ENCODE measurements at places on chromosomes 11 and 22.

GRCh38 chr11:6197466-6198200, 1.4 kb upstream of the OR52W1 start:
- no peak for DNase-seq

DNA sequence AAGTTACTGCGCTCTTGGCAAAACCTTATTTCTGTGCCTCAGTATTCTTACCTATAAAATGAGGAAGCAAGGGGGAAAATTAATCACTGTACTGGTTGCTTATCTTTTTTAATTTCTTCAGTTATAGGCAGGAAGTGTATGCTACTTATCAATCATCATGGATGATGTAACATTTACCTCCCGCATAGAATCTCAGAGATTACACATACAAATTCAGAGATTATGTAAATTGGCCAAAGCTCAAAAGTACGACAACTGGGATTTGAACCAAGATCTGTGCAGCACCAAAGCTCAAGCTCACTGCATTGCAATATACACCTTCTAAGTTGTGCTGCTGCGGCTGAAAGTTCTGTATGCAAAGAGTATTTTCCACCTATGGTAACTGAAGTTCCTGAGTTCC, 83.0 kb downstream of the PDHX start:
- DNase-seq: no peak

DNA sequence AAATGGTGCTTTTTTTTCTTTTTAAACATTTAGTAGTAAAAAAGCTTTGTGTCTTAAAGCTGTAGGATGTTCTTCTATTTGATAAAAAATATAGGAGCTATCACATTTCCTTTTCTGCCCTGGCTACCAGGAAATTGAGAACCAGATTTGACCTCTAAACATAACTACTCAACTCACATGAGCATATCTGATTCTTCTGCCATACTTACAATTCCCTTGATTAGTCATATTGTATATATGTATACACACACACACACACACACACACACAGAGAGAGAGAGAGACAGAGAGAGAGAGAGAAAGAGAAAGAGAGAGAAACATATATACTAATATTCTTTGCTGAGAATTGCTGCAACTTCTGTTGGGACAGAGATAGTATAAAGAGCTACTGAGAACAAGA, 23.0 kb upstream of the GDPD4 start:
- DNase-seq: no peak

- DNase-seq: peak; percentile 51
Observed at GRCh38 chr11:17277024-17277584, 565 bp downstream of the NUCB2 start.

DNA sequence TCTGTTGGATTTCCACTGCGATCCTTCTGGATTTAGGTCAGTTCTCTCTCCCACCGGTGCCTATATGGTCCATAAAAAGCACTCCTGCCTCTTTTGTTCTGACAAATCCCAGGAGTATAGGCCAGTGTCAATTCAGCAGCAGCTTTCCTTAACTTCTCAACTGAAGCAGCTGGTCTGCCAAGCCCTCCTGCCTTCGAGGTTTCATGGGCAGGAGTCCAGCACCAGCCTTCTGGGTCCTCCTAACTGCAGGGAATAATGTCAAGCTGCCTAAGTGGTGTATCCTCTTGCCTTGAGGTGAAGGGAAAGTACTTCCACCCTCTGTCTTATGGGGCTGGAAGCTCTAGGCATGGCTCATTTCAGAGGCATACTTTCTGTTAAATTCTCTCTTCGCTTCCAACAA, 149.4 kb upstream of the NCAM1 start:
- no peak for DNase-seq

DNA sequence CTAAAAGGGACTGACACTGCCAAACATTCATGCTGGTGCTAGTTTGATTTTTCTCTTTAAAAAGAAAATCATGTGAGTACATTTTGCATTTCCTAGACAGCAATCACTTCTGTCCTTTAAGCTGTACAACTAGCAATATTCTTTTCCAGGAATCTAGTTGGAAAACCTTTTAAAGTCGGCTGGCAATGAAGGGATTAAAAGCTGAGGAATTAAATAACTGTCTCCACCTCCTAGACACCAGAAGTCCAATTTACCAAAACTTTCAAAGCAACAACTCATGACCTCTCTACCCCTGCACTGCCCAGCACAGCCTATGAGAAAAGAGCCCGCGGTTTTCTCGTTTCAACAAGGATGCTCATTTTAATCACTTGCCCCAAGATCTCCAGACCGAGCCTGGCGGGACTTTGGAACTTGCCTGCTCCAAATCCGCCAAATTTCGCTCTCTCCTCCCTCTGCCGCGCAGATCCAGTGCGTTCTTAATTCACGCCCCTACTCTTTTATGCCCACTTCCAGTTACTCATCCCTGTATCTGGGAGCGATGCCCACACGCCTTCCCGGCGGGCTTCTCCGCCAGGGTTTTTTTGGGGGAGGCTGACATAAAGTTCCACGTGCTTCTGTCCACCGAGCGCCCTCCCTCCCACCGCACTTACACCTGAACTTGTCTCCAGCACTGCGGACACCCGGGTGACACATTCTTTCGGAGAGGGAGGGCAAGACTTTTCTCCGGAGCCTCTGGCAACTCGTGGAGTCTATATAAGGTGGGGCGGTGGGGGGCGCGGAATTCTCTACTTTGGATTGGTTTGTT, 2.5 kb downstream of the MPPED2 start:
- DNase-seq: peak; percentile 31

DNA sequence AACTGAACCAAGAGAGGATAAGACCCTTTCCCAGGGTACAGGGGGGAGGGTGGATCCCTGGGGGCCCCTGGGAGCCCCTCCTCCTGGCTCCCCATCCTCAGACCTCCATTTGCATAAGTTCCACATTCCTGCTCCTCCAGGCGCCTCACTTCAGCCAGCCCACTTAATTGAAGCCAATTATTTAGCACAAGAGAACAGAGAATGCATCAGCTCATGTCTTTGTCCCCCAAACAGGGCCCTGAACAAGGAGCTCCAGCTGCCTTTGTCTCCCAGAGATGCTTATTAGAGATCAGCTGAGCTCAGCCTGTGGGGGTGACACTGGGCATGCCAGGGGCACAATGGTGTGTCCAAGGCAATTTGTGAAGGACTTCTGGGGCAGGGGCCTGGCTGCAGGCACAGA, 89.9 kb upstream of the PRDM11 start:
- DNase-seq: no peak

- DNase-seq: no peak
Observed at GRCh38 chr22:47625531-47626427, 863.3 kb downstream of the TBC1D22A start.

DNA sequence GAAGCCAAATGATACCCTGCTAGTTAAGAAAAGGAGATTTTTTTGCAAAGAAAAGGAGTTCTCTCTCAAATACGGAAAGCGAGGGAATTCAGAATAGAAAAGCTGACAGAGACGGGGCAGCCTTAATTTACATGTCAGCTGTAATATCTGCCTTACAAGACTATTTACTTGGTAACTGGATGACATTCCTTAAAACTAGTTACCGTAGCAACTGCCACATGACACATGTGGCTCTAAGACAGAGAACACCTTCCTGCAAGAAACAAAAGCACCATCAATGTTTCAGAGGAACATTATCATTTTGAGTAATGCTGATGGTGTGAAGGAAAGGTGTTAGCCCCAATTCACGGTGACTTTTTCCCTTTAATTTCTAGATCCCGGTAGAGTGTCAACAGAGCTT, 222.1 kb downstream of the LRRC4C start:
- DNase-seq: no peak

GRCh38 chr11:116457336-116458007, 315.3 kb downstream of the BUD13 start:
- DNase-seq: no peak

- no peak for DNase-seq
Observed at GRCh38 chr11:2475136-2475918, 30.5 kb downstream of the KCNQ1 start.

DNA sequence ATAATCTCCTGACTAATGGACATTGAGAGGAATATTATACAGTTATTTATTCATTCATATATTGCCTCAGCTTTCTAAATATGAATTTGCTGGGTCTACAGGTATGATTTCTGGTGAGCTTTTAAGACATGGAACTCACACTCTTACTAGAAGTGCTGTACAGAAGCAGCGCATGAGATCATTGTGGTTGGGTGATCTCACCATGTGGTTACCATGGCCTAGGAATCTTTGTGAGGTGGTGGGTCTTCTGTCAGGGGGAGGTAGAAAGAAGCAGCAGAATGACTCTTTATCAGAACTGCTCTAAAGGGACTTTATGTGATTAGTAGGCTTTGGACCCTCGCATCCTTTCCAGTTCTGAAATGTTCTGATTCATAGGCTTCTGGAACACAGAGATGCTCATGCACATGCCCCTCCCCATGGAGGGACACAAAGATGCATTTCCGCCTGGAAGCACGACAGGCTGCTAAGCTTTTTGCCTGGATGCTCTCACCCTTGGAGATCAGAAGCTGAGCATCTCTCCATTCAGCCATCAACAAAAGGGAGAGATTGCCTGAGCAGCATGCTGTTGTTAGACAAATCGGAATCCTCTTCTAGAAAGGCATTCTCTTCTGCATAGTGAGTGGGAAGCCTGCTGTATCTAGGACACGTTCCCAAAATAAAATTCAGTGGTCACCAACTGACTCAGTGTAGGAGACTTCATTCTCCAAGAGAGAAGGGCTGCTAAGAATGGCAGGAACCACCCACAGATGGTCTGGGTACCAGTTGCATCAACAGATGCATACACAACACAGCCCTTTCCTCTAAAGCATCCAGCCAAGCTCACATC, 51.3 kb downstream of the KIRREL3 start:
- DNase-seq: no peak

DNA sequence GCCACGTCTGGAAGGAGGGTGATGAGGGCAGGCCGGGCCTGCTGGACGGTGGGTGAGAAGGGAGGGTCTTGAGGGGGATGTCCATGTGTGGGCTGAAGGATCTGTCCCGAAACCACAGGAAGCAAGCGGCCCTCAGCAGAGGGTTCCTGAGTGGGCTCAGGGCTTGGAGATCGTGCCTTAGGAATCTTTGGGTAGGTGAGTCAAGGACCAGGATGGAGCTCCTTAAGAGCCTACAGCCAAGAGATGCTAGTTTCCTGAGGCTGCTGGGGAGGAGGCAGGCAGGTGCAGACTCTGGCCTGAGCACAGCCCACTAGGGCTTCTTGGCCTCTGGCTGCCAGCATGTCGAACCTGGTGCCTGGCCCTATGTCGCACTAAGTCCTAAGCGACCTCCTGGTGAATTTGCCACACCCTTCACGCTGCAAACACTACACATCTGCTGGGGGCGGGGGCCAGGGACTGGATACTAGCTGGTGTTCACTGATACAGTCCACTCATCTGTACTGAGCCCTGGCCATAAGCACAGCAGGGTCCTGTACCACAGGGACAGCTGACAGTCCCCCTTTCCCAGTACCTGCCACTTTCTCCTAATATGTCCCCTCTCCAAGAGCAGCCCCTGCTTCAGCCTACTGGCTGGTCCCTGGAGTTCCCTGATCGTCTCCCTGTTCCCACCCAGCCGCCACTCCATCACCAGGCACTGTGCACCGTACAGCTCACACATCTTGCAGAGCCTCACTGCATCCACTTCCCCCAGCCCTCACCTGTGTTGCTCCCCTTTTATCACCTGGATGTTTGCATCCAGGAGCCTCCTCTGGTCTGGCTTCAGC, 19.5 kb downstream of the GNAZ start:
- DNase-seq: no peak

DNA sequence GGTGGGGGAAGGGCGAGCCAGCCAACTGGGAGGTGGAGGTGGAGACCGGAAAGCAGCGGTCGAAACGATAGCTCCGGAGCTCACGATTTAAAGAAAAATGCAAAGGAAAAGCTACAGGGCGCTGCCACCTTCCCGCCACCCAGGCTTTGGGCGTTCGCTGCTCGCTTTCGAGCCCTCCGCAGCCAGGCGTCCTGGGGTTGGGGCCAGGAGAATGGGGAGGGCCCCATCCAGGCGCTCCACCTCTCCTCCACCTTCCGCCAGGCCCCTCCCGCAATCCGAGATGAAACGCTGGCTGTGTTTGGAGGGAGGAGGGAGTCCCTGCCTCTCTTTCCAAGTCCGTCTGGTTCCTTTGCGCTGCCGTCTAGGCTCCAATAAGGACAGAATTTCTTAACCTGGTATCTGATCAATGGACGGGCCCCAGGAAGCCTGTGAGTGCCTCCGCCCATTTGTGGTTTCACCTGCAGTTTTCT, 483 bp upstream of the ABTB2 start:
- DNase-seq: peak; percentile 48

GRCh38 chr11:74460481-74461154, 6.7 kb downstream of the KCNE3 start:
- no peak for DNase-seq

DNA sequence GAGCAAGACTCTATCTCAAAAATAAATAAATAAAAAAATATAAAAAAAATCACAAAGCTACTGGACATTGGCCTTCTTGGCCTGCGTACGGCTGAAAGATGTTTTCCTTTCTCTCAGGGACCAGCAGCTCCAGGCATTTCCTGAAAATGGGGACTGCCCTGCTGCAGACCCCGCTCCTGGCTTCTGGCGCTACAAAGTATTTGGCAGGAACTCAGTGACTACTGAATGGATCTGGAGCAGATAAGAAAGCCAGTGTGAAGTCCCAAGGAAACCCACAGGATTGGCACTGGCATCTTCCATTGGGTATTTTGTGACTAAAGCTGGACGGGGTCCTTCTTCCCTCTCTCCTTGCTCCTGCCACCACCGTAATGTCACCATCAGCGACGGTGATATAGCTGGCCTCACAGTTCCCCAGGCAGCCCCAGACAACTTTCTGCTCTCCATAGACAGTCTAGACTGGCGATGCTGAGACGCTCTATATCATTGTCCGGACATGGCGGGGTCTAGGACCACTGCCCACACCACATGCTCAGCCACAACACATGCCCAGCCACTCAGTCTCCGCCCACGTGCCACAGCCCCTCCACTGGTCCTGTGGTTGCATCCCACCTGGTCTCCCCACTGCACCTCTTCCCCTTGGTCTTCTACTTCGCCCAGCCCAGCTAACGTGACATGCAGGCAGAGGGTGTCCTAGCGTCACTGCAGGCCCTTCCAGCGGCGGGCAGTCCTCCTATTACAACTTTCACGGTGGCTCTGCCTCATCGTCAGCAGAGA, 22.7 kb upstream of the YPEL1 start:
- no peak for DNase-seq

GRCh38 chr22:33563220-33563964, 356.9 kb downstream of the LARGE1 start:
- DNase-seq: no peak

GRCh38 chr22:24068377-24068680, 57.2 kb downstream of the CABIN1 start:
- DNase-seq: no peak

DNA sequence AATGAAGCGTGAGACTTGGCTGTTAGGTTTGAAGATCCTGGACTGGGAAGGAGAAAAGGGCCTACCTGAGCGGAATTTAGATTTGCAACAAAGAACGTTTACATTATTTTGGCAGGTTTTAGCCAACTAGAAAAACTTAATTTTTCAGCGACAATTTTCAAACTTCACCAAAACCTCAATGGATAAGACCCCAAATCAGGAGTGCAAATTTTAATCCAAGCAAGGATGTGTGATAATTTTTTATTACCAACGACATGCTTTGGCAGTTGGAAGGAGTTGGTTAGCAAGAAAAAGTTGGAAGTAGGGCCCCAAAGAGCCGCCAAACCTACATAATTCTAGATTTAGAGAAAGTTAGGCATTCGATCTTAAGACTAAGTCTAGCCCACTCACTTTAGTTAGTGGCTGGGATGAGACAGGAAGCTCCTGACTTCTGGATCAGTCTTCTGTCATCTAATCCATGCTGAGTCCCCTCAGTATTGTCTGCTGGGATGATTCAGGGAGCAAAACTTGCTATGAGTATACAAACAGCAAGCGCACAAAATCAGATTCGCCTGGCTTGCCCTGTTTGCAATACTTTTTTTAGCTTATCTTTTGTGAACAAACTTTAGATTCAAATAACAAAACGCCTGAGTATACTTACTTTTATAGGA, 787 bp upstream of the RDX start:
- DNase-seq: no peak

- DNase-seq: no peak
Observed at GRCh38 chr22:47277531-47277930, 515.1 kb downstream of the TBC1D22A start.

All from substantia nigra (tissue), 51 donors.